NCI-H1048 (cell line): ENCODE measurements at places on chromosomes 5 and 9.

GRCh38 chr9:91519520-91520277 is 96.1 kb upstream of the NFIL3 start:
- no peak for DNase-seq

DNA sequence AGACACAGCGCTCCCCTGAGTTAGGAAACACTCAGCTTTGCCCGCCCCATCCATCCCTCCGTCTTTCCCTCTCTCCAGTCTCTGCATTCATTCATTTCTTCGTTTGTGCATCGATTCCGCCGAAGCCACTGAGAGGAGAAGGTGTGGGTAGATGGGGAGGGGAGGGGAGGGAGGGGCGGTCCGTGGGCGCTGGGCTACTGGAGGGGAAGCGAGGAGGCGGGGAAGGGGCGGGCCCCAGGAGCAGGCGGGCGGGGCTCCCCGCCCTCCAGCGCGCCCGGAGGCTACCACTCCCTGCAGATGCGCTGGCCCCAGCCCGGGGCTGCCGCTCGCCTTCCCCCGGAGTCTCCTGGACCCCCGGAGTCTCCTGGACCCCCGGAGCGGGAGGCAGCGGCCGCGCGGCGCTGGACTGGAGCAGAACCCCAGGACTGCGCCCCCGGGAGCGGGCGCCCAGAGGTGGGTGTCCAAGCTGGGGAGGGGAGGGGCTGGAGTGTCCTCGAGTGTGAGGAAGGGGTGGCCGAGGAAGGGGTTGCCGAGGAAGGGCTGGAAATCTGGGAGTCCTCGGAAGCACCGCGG is 159.5 kb downstream of the C9orf152 start:
- DNase-seq, result no peak

DNA sequence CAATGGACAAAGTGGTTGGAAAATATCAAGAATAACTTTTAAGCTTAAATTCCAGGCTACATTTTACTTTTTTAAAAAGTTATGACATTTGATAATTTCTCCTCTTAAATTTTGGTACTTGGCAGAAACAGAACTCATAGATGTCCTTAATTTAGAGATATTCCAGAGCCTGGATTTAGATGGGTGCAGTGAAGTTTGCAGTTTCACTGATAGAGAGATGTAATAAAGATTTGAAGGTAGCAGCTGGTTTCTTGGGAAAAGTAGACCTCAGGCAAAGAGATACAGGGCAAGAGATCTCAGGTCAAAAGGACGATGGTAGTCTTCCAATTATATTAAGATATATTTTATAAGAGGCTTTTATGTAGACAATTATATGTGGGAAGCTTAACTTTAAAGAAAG is 134.6 kb downstream of the ISL1 start:
- no peak for DNase-seq

DNA sequence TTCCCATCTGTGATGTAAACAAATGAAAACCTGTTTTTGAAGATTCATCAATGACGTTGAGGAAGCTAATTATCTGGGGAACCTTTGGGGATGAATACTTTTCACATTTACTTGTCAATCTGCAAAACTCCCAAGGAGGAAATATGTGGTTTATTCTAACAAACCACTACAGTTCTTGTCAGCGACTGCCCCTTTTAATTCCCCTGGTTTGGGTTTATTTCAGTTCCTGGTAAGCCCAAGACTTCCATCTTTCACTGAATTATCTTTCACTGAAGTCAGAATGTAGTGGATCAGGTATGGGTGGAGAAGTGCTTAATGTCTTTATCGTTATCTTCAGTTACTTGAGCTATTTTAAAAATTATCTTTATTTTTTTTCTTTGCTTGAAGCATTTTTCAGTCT is 40.2 kb downstream of the TLR4 start:
- DNase-seq, result no peak

GRCh38 chr5:157306692-157307471 is 41.0 kb downstream of the CYFIP2 start:
- DNase-seq, result no peak

DNA sequence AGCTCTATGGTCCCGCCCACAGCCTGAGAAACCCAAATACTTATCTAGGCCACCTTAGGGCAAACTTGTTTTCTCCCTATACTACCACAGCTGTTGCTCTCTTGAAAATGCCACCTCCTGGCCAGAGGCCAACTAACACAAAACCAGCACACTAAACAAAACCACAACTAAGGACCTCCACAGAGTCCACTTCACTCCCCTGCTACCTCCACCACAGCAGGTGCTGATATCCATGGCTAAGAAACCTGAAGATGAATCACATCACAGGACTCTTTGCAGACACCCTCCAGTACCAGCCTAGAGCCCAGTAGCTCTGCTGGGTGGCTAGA is 108.4 kb downstream of the ALDH1A1 start:
- DNase-seq, result no peak

DNA sequence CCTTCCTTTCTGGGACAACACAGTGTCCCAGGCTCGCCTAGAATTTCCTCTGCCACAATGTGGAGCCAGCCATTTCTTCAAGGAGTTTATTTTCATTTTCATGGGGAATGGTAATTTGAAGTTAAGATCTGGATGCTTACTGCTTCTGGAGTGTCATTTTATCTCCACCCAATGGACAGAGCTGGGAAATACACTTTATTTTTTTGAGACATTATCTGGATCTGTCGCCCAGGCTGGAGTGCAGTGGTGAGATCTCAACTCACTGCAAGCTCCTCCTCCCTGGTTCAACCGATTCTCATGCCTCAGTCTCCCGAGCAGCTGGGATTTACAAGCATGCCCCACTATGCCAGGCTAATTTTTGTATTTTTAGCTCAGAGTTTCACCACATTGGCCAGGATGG is 12.7 kb upstream of the THG1L start:
- no peak for DNase-seq

DNA sequence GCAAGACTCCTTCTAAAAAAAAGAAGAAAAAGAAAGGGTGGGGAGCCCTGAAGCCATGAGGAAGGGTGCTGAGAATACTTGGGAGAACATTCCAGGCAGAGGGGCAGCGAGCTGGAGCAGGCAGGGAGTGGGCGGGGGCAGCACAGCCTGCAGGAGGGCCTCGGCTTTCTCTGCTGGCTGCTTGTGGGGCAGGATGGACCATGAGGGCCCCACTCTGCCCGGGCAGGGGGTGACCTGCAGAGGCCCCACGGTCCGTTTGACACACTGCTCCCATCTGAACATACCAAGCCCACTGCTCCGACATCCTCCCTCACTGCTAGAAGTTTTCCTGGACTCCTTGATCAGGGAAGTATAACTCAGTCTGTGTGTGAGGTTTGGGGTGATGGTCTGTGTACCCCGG is 11.7 kb upstream of the NUP214 start:
- DNase-seq, result no peak

GRCh38 chr5:150211156-150212030 is 21.5 kb downstream of the SLC6A7 start:
- DNase-seq, result no peak

GRCh38 chr9:94911986-94912635 is 185.6 kb downstream of the AOPEP start:
- no peak for DNase-seq

DNA sequence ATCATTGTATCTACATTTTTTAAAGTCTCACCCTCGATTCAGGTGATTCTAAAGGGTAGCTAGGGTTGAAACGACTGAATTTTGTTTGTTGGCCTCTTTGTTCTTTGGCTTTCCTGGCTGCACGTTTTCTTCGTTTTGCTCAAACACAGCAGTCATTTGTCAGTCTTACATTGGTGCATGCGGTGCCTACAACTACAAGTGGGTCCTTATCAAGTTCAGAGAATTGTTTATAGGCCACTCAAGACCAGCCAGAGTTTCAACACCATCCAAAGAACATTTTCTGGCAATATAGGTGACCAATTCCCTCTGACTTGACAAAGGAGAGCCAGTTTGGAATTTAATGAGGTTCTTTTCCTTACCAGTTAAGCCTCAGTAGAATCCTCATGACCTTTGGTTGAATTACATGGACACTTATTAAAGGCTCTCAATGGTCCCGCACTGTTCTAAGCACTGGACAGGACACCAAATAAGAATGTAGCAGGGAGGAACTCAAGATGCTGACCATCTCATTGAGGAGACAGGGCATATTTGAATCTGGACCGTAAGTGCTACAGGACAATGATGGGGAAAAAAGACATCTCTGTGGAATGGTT is 119.0 kb upstream of the DMRT1 start:
- DNase-seq, result no peak

GRCh38 chr9:77844415-77844814 is 187.2 kb downstream of the GNAQ start:
- DNase-seq, result no peak

DNA sequence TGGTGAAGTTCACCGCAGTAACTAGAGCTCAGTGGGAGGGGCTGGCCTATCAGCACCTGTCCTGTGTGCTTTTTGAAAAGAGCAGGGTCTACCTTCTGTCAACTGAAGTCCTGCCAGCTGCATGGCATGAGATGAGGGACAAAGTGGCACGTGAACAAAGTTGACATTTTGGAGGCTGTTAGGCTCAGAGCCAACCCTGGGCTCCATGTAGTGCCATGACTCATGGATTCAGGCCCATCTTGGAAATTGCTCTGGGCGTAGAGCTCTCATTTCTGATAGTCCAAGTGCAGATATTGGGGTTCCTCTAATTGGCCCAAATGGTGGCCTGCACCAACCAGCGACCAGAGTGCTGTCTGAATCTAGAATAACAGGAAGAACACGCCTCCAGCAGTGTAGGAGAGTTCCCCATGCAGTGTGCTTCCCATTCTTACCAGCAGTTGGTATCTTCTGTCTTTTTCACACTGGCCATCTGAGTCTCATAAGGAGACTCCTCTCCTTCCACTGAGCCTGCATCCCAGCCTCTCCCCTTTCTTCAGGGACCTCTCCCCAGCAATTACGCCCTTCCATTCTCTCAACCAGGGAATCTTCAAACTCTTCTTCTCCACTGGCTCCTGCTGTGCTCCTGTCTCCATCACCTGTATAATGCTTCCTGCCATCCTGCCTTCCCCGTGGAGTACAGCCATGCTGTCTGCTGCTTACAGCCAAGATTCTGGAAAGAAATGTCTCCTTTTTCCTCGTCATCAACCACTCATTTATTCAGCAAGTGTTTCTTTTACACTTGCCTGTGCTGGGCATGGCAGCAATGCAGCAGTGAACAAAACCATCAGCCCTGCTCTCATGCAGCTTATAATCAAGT is 30.4 kb downstream of the IRF1 start:
- DNase-seq, result no peak

DNA sequence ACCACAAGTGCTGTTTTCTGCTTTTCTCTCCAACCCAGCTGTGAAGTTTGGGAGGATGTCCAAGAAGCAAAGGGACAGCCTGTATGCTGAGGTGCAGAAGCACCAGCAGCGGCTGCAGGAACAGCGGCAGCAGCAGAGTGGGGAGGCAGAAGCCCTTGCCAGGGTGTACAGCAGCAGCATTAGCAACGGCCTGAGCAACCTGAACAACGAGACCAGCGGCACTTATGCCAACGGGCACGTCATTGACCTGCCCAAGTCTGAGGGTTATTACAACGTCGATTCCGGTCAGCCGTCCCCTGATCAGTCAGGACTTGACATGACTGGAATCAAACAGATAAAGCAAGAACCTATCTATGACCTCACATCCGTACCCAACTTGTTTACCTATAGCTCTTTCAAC is 145.2 kb downstream of the RORB start:
- DNase-seq, result no peak

- no peak for DNase-seq
Observed at GRCh38 chr5:67093279-67093678, 103.3 kb downstream of the CD180 start.

DNA sequence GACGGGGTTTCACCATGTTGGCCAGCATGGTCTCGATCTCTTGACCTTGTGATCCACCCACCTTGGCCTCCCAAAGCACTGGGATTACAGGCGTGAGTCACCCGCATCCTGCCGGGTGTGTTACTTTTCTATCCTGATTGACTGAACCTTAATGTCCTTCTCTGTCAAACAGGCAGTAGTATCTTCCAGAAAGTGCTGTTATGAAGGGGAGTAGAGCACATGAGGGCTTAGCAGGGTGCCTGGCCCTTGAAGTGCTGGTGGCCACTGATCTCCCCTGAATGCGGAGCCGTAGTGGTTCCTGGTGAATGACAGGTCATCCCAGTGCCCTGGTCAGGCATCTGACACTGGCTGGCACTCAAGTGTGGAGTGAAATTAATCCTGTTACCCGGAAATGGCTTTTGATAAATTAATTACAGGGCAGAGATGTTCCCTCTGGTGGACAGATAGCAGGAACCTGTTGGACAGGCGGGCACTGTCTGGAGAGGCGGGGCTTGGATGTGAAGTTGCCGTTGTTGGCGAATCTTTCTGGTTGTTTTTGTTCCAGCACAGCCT is 28.4 kb downstream of the PRRC2B start:
- DNase-seq, result no peak

GRCh38 chr9:70093944-70094343 is 50.3 kb downstream of the MAMDC2 start:
- DNase-seq, result no peak

GRCh38 chr5:153960269-153961215 is 78.2 kb downstream of the FAM114A2 start:
- no peak for DNase-seq

- DNase-seq, result no peak
Observed at GRCh38 chr9:128025736-128026135, 41.4 kb downstream of the NAIF1 start.

GRCh38 chr5:111143910-111144309 is 51.8 kb downstream of the WDR36 start:
- no peak for DNase-seq

DNA sequence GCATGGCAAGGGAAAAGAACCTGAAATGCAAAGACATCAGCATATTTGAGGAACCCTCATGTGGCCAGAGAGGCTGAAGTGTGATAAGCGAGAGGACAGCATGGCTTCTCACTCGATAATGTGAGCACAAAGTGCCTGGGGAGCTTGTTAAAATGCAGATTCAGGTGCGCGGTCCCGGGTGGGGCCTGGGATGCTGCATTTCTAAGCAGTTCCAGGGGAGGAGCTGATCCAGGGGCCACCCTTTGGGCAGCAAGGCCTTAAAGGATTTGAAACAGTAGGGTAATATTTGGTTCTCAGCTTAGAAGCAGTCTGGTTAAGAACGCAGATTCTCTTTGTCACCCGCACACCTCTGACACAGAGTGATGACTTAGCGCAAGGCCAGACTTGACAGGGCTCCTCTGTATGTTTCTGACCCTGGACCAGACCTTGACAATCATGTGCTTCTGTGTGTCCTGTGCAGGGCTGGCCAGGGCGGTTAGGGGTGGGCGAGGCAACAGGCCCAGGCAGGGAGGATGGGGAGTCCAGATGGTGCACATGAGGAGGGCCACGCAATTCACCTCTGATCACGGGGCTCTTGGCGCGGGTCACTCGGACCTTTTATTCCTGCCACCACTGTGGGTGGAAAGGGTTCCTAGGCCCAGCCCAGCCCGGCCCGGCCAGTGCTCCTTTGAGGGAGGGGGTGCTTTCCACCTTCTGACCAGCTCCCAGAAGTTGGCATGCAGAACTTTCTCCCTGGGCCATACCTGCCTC is 62.8 kb upstream of the TBC1D2 start:
- no peak for DNase-seq

- no peak for DNase-seq
Observed at GRCh38 chr9:116855881-116856662, 169.0 kb downstream of the TRIM32 start.

GRCh38 chr9:14451949-14452348 is 138.0 kb upstream of the NFIB start:
- DNase-seq, result no peak
